ENCODE measurements at places on chromosomes 7 and 10. TPM values are rescaled to one million over a fixed set of nuclear protein-coding genes. Genes with fewer than 3 reads are reported as not detected.

The UNCX gene
- total RNA-seq: not detected

The TCAF2 gene
- total RNA-seq: 9.1 TPM

The NDUFA5 gene
- 25.8 TPM for total RNA-seq

The KAZALD1 gene
- total RNA-seq: 4.2 TPM

GRCh38 chr7:66558660-66559465, 69.8 kb upstream of the KCTD7 start:
- DNase-seq: no peak

GRCh38 chr7:16661924-16662323, 15.9 kb downstream of the BZW2 start:
- DNase-seq: no peak

DNA sequence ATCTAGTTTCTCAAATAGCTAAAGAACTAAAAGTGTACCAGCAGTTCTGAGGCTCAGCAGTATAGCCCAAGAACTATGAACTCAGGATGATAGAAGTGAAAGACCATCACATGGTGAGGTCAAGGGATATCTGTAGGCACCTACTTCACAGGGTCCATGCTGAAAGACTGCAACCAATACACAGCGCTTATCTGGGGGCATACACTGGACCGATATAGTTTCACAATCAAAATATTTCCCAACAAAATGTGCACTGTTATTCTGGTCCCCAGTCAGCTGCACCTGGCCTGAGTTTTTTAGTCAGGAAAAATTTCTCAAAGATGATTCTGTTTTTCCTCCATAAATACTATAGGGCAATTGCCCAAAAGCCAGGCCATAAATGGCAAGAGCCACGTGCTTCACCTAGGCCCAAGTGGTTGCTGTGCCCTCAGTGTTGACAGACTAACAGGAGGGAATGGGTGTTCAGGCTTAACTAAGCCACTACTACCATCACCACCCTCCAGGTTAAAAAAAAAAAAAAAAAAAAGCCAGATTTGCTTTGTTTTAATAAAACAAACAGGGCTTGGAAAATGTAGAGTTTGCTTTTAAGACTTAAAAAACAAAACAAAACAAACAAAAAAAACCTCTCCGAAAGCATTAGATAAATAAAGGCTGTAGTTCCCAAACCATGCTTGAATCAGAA, 58.5 kb downstream of the OGDH start:
- no peak for DNase-seq

DNA sequence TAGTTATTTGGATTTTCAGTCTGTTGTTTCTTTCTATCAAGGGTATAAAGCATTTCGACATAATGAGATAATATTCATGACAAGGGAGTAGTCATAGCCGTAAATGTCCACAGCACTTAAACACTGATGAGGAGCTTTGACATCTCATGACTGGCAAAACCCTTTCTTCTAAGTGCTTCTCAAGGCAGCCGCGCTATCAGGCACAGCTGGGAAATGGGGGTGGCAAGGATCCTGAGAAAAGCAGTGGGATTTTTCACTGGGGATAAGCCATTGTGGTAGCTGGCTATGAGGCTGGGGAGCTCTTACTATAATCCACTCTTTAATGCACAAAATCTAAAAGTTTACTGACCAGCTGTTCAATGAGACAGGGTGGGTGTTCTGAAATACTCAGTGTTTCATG, 493.2 kb upstream of the KLF6 start:
- no peak for DNase-seq

DNA sequence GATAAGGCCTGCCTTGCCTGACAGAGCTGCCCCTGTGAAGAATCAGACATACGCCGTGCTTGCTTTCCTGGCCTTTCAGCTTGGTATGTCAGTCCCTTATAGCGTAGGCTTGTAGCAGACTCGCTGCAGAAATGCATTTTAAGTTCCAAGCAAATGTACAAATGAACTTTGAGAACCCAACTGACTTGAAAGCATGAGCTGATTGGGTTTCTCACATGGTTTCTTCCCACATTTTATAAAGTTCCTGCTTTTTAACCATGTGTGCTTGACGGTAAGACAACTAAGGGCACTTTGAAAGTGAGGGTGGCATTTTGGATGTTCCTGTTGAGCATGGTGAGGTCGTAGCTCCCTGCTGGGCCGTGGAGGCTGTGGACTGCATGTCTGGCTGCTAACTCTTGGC, 62.6 kb downstream of the CCNY start:
- no peak for DNase-seq

DNA sequence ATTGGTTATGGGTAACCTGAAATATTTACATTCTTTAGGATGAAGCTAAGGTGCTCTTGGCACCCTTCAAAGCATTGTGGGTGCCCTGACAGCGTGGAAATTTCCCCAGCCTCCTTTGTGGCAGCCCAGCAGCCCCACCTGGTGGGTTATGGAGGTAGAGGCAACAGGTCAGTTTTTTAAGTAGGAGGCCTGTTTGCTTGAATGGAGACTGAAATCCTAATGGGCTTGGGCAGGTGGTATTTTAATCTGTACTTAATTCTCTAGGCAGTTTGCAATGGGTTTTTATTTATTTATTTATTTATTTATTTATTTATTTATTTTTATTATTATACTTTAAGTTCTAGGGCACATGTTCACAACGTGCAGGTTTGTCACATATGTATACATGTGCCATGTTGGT, 139.4 kb downstream of the EPC1 start:
- no peak for DNase-seq

GRCh38 chr10:110009736-110010475, 2.1 kb downstream of the ADD3 start:
- DNase-seq: no peak

DNA sequence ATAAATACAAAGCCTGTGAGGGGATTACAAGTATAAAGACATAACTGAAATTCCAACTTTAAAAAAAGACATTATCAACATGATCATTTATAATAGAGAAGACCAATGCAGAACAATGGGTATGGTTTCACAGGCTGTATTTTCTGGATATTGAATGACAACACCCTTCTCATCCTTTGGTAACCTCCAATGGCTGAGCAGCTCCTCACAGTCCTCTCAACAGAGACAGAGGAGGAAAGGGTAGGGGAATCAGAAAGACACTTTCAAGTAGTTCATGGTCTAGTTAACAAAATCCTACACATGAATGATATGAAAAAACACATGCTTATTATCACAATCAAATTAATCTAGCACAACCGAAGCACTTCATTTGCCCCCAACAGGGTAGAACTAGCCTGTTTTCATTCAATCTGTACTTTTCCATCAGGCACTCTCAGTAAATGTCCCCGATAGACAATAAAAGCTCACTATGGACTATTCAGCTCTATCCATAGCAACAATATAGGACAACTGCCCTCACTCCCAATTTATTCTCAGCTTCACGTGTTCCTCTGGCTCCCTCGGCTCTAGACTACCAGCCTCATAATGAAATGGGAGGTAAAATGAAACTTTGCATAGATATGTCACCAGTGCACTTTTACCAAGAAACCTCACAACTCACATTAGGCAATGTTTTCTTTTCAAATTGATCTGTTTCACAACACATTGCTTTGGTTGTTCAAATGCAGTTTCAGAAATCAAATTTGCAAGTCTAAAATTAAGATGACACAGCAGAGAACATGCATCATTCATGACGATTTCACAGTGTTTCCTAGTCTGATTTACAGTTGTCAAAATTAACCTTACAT, 211.4 kb downstream of the THSD7A start:
- DNase-seq: no peak

- no peak for DNase-seq
Observed at GRCh38 chr10:115980470-115980869, 292.5 kb downstream of the GFRA1 start.
